ENCODE measurements at places on chromosomes 11 and 22.
A peak's percentile ranks its signal among the peaks of the same experiment; 100 is the strongest.

DNA sequence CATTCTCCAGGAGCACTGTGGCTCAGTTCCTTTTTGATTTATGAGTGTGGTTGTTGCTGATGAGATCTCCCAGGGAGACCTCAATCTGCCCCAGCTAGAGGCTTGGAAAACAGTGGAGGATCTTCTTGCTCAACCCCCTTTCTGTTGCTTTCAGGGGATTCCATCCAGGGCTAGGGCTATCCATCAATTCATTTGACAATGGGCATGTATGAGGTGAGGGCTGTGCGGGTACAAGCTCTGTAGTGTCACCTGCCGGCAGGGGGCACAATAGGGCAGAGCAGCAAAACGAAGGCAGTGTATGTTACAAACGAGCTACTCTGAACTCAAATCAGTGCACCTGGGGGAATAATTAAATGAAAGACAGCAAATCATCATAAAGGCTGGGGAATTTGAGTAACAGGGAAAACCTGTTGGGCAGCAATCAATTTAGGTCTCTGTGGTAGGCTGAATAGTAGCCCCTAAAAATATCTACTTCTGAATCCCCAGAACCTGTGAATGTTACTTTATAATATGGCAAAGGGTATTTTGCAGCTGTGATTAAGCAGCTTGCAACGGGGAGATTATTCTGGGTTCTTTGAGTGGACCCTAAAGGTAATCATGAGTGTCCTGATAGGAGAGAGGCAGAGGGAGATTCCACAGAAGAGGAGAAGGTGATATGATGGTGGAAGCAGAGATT lies 170.3 kb upstream of the ZBED5 start:
- peak; percentile 67 for DNase-seq

DNA sequence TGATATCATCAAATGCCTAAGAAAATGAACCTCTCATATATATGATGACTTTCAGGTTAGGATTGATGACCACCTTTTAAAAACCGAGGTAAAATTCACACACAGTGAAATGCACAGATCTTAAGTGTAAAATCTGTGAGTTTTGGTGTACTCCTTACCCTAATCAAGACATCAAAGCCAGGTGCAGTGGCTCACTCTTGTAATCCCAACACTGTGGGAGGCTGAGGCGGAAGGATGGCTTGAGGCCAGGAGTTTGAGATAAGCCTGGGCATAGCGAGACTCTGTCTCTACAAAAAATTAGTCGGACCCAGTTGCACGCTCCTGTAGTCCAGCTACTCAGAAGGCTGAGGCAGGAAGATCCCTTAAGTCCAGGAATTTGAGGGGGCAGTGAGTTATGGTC lies 140.4 kb downstream of the UVRAG start:
- no peak for DNase-seq

GRCh38 chr11:36165621-36166397 lies 123.4 kb downstream of the COMMD9 start:
- no peak for DNase-seq

DNA sequence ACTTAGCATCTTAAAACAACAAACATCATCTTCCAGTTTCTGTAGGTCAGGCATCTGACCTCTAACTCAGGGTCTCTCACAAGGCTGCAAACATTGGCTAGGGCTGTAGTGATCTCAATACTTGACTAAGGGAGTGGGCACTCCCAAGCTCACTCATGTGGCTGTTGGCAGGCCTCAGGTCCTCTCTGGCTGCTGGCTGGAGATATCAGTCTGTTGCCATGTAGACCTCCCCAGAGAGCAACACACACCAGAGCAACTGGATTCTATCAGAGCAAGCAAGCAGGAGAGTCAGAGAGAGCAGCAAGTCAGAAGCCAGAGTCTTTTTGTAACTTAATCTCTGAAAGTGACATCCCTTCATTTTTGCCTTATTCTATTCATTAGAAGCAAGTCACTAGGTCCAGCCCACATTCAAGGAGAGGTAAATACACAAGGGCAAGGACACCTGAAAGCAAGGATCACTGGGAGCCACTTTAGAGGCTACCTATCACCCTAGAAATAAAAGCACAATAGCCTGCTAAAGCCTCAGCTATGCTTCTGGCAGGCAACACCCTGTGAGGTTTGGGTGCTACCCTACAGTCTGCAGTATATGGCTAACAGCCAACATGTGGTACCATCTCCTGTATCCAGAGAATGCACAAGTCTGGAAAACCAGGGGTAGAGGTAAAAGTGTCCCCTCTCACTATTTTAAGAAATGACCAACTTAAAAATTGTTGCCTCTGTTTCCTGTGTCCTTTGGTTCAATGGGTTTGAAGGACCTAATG lies 33.5 kb upstream of the CD44 start:
- DNase-seq, result no peak

DNA sequence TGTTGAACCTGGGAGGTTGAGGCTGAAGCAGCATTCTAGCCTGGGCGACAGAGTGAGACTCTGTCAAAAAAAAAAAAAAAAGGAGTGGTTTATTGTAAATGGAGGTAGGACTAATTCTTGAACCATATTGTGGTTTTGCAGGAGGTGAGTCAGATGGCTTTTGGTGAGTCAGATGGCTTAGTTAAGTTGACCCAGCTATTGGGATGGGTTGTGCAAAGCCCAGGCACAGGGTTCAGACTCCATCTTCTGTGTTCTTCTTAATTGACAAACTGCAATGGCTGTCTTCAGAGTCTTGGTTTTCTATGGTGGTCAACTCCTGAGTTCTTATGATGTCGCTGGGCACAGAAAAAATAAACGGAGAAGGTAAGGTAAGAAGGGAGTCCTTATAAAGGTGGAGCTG lies 182.7 kb downstream of the ADAMTS15 start:
- no peak for DNase-seq

- DNase-seq, result no peak
Measured at GRCh38 chr11:105767931-105768330, 158.1 kb downstream of the GRIA4 start.

DNA sequence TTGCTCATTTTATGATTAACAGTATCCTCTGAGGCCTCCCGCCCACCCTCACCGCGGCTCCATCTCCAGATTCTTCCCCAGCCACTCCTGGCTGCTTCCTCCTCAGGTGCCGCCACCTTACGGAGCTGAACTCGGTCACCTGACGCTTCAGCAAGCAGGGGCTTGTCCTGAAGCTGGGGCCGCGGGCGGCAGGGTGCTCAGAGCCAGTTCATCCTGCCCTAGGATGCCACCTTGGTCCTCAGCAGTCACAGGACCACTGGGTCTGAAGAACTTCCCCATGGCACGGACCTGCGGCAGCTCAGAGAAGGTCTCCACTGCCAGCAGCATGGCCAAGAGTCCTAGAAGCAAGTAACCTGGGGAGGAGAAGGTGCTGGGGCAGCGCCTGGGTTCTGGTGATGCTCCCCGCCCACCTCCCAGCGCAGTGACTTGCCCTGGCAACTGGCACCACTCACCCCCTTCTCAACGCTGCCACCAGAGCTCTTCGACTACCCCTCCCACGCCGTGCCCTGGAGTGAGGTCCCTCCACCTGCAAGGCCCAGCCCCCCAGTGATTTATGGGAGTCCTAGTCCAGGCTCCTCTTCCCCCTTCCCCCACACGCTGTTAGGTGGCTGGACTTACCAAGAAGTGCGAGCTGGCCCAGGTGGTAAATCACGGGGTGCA lies 2.6 kb downstream of the KCNK7 start:
- DNase-seq, result no peak

GRCh38 chr22:36084717-36085116 lies 56.1 kb upstream of the RBFOX2 start:
- DNase-seq, result no peak

DNA sequence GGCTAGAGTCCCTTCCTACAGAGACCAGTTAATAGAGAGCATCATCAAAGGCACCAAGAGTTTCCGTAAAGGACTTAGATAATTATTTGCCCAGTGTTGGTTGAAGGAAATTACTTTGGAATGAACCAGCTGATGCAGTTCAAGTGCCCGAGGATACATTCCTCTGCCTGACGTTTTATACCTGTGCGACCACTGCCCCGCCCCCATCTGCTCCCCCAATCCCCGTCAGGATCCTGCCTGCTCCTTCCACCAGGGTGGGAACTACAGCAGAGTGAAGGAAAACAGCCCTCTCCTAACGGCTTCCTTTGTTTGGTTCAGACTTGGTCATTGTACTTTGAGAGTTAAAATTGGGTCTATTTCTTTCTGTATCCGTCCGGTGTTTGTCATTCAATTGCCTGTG lies 761.5 kb downstream of the NTM start:
- no peak for DNase-seq

- DNase-seq, result no peak
Measured at GRCh38 chr22:37640591-37641560, 1.4 kb downstream of the SH3BP1 start.

GRCh38 chr22:44033694-44034093 lies 9.6 kb downstream of the PARVB start:
- DNase-seq, result no peak

DNA sequence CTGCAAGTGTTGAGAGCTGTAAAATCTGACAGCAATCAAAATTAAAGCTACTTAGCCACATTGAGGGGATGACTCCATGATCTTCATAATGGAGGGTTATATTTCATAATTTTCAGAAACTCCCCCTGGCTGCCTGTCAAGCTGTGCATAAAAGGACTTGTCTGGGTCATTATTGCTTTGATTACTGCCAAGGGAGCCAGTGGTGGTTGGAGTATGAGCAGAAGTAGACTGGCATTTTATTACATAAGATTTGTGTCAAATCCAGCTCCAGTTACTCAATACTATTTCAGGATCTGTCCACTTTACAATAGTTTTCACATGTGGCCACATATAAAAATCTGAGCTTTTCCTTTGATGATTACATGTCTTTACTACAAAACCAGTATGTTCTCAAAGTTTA lies 108.9 kb upstream of the SLC5A12 start:
- no peak for DNase-seq

- DNase-seq, result no peak
Measured at GRCh38 chr22:17675584-17675983, 37.0 kb downstream of the BCL2L13 start.

DNA sequence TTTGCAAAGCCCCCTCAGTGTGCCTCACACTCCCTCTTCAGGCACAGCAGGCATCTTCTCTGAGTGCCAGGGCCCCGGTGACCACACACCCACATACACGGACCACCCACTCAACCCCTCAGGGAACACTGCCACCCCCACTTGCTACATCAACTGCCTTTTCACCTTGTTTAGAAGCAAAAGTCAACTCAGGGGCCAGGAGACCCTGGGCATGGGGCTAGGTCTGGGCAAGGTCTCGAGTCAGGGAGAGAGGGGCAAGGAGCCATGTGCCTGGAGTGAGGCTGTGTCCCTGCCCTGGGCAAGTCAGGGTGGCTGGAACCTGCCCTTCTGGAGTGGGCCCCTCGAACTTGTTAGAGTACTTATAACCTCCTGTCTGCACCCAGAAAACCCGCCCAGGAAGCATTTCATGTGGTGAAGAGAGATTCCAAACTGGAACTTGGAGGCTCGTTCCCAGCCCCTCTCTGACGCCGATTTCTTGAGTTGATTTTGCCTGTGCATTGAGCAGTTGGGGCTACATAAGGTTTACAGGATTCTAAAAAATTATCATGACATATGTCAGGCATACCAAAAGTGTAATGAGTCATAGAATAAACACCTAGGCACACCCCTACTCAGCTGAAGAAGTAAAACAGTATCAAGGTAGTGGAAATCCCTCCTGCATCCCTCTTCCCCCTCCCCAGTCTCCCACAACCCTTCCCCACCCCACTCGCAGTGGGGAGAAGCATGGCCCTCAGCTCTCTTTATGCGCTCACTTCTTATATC lies 74.3 kb downstream of the MYEOV start:
- no peak for DNase-seq

- DNase-seq, result no peak
Measured at GRCh38 chr11:125873881-125874555, 13.4 kb upstream of the HYLS1 start.

GRCh38 chr11:17572359-17572690 lies 25.3 kb downstream of the OTOG start:
- DNase-seq, result no peak

DNA sequence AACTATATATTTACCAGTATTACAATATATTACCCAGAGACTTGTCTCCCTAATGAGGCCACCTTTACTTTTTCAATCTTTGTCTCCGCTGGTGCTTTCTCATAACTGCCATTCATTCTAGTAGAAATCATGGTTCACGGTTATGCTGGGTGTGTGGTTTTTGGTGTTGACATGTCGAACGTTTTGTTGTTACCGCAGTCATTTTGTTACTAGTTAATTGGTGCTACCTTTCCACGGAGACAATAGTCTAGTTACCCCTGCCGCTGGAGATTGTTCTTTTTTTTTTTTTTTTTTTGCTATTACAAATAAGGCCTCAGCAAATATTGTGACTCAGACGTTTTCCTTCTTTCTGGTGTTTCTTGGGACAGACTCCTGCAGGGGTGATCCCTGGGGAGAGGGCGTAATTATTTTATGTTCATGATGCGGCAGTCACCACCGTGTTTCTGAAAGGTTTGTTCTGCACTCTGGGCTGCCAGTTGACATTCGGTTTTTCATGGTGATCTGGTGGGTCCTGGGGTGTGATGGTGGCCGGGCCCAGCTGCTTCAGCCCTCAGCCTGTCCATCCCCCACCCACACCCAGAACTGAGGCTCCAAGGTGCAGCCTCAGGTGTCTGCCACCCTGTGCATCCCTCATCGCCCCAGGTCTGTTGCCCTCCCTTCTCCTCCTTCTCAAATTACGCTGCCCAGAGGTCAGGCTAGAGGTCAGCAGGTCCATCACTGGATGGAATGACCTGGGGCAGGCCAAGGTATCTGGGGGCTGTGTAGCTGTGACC lies 28.6 kb downstream of the LRP5 start:
- DNase-seq, result no peak

Measured in stimulated activated CD4-positive, alpha-beta T cell treated with anti-CD3 and anti-CD28 coated beads, Interleukin-15, amount 100 ng/mL, for 1 hour (primary cell).